ENCODE measurements at places on chromosomes 3 and 15.
A peak's percentile ranks its signal among the peaks of the same experiment; 100 is the strongest.

- DNase-seq, result peak; percentile 38
Measured at GRCh38 chr3:174325834-174326700, 533.1 kb upstream of the NAALADL2 start.

GRCh38 chr3:128760881-128761280, 34.9 kb downstream of the RAB7A start:
- peak; percentile 27 for DNase-seq

- DNase-seq, result no peak
Measured at GRCh38 chr3:72811571-72811970, 36.7 kb downstream of the SHQ1 start.

- DNase-seq, result no peak
Measured at GRCh38 chr15:54159012-54159411, 180.8 kb downstream of the UNC13C start.

DNA sequence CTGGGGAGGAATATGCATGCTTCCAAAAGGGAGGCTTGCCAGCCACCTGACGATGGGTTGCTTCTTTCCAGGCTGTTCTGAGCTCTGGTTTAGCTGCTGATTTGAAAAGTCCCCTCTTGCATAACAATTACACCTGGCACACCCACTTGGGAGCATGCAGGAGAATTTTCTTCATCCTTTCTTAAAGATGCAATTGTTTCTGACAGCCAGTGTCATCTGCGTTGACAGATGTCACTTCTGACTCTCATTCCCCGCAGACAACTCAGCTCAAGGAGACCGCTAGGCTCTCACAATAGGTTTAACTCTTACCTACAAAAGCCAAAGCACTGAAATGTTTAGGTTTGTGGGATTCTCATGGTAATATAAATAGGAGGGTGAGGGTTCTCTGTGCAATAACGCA, 185.6 kb upstream of the SYNPR start:
- no peak for DNase-seq

DNA sequence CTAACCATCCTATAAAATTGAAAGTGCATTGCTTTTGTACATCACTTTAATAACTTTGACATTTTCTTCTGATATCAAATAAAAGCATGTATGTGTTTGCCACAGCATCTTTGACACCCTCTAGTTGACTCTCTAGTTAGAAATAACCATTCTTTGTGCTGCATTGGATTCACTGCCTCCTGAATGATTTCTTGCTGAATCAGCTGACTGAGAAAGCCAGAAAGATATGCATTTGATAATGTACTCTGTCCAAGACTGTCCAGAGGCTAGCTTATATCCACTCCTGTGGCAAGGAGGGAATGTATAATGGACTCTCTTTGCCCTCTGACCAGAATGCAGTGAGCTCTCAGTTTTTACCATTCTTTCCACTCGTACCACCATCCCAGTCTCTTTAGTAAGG, 6.2 kb downstream of the RAB11A start:
- DNase-seq, result peak; percentile 21

DNA sequence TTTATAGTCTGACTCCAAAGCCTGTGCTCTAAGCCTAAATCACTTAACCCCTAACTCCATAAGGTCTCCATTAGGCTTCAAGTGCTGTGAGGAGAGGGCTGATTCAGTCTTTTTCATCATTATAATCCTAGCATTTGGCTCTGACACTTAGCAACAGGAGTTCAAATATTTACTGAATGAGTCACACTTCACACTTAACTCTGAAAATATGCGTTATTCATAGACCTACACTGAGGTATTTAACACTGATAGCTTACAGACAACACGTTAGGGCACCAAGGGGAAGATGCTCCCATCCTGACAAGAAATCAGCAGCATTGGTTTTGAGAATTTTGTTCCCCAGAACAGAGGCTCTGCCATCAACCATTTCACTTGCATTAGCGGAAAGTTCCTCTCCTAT, 53.5 kb downstream of the MSL2 start:
- DNase-seq, result peak; percentile 87

- DNase-seq, result peak; percentile 94
Measured at GRCh38 chr3:174767406-174767805, 91.7 kb upstream of the NAALADL2 start.

DNA sequence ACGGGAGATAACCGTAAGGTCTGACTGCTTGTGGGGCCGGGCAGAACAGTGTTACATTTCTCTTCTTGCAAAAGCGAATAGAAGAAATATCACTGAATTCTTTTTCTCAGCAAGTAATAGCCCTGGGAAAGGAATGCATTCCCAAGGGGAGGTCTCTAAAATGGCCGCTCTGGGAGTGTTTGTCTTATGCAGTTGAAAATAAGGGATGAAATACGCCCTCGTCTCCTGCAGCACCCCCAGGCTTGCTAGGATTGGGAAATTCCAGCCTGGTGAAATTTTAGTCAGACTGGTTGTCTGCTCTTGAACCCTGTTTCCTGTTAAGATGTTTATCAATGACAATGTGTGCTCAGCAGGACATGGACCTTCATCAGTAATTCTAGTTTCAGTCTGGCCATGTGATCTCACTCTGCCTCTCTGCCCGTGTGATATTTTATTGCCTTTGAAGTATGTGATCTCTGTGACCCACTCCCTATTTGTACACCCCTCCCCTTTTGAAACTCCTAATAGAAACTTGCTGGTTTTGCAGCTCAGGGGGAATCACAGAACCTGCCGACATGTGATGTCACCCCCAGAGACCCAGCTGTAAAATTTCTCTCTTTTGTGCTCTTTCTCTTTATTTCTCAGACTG, 715.6 kb downstream of the ROBO1 start:
- DNase-seq, result peak; percentile 30

GRCh38 chr3:57852896-57853295, 96.8 kb downstream of the SLMAP start:
- DNase-seq, result peak; percentile 65

GRCh38 chr3:83523470-83524073, 1435.2 kb upstream of the CADM2 start:
- DNase-seq, result peak; percentile 85

GRCh38 chr15:91589360-91589759, 264.1 kb upstream of the SLCO3A1 start:
- no peak for DNase-seq

DNA sequence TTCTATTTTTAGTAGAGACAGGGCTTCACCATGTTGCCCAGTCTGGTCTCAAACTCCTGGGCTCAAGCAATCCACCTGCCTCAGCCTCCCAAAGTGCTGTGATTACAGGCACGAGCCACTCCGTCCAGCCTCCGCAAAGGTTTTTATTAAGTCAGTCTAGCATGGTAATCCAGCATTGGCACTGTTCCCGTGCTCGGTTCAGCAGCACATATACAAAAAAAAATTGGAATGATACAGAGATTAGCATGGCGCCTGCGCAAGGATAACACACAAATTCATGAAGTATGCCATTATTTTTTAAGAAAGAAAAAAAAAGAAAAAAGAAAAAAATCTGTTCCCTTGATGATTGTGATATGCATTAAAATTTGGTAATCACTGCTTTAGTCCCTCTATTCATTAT, 8.5 kb downstream of the CKMT1A start:
- peak; percentile 3 for DNase-seq

- DNase-seq, result no peak
Measured at GRCh38 chr3:30358871-30359270, 247.5 kb upstream of the TGFBR2 start.

- no peak for DNase-seq
Measured at GRCh38 chr3:69290006-69290405, 95.9 kb downstream of the FRMD4B start.

- DNase-seq, result no peak
Measured at GRCh38 chr3:196602673-196603072, 34.2 kb downstream of the FBXO45 start.

DNA sequence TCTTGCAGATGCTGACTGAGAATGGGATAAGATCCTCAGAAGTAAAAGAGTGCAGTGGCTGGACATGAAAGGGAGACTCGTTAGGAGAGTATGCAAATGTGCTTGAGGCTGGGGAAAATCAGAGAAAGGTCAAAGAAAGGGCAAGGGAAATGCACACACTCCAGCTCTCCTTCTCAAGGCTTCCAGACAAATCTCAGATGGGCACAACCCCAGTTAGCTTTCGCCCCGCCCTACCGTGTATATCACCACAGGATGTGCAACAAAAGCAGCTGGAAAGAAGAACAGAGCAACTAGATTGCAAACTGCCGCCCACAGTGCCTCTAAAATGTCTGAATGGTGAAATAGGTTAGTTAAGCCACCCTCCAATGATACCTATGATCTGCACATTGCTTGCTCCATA, 63.9 kb downstream of the CERS3 start:
- DNase-seq, result no peak

DNA sequence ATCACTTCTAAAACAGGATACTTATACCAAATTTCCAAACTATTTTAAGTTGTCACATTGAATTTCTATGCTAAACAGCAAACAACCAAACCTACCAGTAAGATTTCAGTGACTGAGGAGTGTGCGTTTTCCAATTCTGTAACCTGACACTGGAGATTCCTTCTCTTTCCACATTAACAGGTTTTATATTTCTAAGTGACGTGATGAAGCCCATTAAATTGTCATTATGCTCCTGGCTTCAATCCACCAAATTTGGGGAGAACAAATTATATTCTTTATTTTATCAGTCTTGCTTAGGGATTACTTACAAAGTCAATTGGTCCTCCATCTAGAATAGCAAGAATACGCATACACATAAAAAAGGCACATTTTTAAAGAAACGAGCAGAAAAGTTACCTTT, 764.8 kb upstream of the NR2F2 start:
- DNase-seq, result no peak

- no peak for DNase-seq
Measured at GRCh38 chr3:75982151-75982550, 196.8 kb upstream of the ZNF717 start.

DNA sequence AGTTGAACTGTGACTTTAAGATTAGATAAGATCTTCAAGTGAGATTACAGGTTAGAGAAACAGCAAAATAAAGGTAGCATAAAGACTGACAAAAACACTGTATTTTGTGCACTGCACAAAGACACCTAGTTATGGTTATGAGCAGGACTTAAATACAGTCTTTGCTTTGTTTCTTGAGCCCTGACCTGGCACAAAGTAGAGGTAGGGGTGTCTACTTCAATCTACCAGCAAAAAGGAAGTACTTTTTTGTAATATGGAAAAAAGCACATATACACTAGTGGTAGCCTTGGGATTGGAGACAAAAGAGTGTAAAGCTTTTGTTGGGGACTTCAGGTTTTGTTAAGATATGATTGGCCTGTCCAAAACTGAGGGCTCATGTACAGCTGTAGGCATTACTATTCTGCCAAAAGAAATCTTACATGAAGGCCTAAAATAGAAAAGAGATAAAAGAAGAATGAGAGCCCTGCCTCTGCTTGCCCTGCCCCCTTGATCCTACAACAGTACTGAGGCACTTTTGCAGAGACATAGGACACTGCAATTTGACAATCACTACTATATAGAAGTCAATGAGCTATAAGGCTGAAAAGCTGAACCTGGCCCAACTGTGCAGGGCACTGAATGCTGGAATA, 194.3 kb downstream of the CBLB start:
- DNase-seq, result no peak

GRCh38 chr15:59217876-59218498, 11.3 kb downstream of the LDHAL6B start:
- DNase-seq, result no peak

- DNase-seq, result peak; percentile 81
Measured at GRCh38 chr15:66842710-66843441, 140.8 kb downstream of the SMAD6 start.

- DNase-seq, result no peak
Measured at GRCh38 chr15:71350622-71351378, 235.5 kb downstream of the THSD4 start.

DNA sequence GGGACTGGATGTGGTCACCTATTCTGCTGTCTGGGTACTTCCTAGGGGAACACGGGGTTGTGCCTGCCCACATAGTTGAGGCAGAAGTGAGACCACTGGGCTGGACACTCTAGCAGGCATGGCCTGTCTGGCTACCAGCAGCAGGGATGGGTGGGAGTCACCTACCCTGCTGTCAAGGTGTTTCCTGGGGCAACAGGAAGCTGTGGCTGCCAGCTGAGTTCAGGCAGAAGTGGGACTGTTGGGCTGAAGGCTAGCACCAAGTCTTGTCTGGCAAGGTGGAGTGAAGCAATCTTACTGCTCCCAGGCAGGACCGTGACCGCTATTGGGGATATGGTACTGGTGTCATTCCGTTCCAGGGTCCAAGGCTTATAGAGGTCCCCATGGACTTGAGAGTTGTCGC, 20.3 kb upstream of the ZDHHC23 start:
- no peak for DNase-seq

GRCh38 chr3:16528581-16528993, 15.1 kb upstream of the RFTN1 start:
- no peak for DNase-seq

GRCh38 chr3:178059119-178059518, 477.1 kb upstream of the KCNMB2 start:
- DNase-seq, result peak; percentile 69

- DNase-seq, result no peak
Measured at GRCh38 chr3:5312290-5312689, 124.8 kb downstream of the EDEM1 start.

- no peak for DNase-seq
Measured at GRCh38 chr3:165830746-165831145, 6.5 kb downstream of the BCHE start.

DNA sequence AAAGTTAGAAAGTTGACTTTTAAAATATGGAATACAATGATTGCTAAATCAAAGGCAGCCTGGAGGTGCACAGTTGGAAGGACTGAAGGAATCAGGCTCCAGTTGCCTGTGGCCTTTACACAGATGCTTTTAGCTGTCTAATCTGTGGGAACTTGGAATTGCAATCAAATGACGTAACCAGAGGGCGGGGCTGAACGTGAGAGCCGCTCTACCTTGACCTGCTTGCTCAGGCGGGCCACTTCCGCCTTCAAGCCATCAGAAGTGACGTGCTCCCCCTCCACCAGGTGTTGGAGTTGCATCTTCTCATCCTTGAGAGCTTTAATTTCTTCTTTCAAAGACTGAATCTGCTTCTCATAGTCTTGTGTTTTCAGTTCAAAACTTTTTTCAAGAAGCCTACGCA, 37.7 kb upstream of the GNB5 start:
- DNase-seq, result no peak
